ENCODE measurements at places on chromosomes 2 and 18. TPM values are rescaled to one million over a fixed set of nuclear protein-coding genes. Genes with fewer than 3 reads are reported as not detected.

DNA sequence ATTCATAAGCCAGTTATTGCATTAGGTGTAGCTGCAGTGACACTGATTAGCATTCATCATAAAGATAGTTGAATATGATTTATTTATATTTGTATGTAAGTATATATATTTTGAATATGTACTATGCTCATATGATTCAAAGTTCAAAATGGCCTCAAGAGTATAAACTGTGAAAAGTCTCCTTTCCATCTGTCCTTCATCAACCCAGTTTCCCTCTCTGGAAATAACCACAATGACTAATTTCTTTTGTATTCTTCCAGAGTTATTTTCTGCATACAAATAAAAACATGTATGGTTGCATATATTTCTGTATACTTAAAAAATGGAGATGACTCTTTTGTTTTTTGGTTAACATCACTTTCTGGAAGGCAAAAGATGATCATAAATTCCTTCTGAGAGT is 95.2 kb downstream of the CAMKMT start:
- no peak for DNase-seq

DNA sequence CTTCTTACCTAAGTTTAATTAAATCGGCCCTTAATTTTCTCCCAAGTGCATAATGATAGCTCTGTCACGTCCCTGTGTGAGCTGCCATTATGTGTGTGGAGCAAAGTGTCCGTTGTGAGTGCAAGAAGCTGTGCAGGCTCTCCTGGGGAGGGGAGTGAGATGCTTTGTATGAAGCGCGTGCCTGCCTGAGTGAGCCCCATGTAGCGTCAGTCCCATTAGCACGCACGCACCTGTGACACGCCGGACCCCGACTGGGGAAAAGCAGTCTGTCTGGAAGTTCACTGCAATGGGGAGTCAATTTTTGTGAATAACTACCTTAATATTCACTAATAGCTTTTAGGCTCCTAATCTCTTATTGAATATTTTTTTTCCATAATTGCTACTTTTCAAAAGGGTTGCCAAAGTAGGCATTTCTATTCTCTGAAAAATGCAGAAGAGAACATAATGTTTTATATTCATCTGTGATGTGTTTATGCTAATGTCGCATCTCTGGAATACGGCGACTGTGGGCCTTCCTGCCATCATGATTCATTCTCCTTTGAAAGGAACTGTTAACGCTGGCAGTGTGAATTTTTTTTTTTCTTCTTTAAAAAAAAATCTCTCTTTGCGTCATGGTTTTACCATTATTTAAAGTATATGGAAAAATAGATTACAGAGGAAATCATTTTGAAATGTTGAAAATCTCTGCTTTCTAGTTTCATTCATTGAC is 157.7 kb downstream of the COL4A4 start:
- no peak for DNase-seq

DNA sequence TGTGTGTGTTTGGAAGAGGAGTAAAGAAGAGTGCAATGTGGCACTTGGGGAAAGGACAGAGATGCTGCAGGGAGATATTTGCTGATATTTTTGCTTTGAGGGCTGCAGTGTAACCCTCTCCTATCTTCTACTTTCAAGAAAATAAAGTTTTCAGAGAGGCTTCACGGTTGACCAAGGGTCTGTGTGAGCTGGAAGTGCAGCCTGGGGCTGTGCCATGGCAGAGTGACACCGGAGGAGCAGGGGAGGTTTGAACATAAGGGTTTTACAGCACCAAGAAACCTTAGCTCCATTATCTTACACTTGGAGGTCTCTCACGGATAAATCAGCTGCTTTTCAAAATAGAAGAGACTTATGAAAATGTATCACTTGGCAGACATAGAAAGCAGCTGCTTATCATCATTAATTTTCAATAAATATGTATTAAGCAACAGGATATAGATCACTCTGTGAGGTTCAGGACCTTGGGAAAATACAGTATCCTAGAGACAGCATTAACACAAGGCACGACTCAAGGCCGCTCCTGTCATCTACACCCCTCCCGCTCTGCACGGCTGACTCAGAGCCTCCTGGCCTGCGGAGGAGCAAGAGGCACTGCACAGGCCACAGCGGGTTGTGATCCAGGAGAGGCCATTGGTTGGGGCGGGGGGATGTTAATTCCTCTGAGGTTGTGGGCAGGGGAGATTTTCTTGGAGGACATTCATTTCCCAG is 127.8 kb downstream of the COPS8 start:
- DNase-seq: no peak

DNA sequence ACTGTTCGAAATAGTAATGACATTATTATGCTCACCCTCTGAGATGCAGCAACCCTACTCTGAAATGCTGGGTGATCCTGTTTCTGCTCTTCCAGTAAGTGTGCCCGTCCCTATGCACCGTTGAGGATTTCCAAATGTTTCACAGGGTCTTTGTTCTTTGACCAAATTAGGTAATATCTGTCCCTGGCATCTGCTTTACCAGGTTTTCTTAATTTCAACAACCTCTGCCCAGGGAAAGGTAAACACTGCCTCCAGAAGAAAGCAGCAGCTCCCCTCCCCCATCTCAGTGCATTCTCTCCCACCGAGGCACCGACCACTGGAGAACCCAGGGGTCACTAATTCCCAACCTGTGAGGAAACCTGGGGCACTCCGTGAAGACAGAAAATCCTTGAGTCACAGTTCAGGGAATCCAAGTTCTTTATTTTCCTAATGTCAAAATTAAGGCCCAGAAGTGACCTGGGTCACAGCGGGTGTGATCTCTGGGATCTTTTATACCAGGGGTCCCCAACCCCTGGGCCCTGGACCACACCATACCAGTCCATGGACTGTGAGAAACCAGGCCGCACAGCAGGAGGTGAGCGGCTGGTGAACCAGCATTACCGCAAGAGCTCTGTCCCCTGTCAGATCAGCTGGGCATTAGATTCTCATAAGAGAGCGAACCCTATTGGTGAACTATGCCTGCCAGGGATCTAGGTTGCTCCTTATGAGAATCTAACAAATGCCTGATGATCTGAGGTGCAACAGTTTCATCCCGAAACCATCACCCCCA is 1.2 kb upstream of the GRB14 start:
- no peak for DNase-seq

DNA sequence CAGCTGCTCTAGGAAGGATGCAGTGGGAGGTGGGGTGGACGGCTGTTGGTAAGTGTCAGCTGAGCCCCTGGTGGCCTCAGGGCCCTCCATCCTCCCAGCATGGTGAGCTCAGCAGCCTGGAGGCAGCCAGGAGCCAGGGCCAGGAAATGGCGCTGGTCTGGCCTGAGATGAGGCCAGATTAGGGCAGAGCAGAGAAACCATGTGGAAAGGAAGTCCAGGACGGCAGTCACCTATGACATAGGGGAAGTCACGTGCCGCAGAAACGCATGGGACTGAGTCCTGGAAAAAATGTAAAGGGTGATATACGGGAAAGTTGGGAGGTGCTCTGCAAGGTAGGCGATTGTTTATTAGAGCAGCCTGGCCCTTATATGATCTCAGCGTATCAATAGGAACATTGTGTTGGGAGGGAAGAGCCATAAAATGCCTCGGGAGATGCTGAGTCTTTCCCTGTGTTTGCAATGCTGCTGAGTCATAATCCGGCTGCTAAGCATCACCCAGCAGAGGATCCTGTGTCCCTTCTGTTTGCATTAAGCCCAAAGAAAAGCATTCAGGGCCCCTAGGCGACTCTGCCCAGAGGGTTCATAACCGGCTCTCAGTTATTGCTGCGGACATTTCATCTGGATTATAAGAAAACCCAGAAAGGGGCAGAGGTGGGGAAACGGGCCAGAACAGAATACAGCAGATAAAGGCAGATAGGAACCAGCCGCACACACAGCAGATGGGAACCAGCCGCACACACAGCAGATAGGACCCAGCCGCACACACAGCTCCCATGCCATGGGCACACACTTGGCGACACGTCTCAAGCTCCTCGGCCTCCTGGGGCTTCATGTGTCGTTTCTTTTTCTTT is 30.3 kb upstream of the B3GNT7 start:
- no peak for DNase-seq

- DNase-seq: no peak
These were observed 32.1 kb upstream of the RHOB start for GRCh38 chr2:20414806-20415205.

DNA sequence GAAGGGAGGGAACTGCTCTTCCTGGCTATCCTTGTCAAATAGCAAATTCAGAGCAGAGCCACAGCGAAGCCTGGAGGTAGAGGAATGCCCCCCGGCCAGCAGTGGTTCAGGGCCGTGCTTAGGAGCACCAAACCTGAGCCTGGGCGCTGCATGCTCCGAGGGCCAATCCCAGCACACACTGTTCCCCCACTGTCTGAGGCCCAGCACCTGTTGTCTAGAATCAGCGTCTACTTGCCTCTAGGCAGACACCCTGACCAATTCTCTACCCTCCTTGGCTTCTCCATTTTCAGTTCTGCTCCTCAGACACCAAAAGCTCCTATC is 177.6 kb upstream of the PKDCC start:
- DNase-seq: no peak

DNA sequence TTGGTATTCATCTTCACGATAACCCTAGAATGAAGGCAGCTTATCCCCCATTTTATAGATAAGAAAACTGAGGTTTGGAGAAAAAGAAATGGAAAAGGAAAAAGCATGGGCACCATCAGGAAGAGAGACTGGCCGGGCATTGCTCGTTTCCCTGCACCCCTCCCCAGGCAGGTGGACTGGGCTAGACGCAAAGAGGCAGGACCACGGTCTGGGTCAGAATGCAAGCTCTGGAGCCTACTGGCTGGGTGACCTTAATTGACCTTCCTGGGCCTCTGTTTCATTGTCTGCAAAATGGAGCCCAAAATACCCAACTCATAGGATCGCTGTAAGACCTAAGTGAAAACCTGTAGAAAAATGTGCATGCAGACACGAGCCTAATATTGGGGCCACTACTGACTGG is 135.3 kb upstream of the GLI2 start:
- no peak for DNase-seq

DNA sequence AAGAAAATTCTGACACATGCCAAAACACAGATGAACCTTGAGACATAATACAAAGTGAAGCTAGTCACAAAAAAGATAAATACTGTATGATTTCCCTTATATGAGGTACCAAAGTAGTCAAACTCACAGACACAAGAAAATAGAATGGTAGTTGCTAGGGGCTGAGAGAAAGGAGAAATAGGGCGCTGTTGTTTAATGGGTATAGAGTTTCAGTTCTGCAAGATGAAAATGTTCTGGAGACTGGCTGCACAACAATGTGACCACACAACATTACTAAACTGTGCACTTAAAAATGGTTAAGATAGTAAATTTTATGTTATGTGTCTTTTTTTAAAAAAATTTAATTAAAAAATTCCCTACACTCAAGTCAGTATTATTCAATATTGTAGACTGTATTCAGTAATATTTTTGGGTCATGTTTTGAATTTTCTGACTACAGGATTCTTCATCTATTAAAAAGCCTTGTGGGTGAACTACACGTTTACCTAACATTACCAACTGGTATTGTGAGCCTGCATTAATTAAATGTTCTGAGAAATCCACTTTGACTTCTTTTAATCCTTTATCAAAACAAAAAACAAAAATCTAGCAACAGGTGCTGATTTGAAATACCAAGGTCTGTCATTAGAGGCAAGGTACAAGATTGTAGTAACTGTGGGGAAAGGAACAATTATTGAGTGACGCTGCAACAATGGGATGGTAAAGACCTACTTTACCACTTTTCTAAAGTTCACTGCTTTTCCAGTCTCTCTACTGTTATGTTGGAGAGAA is 140.8 kb upstream of the ZFP36L2 start:
- DNase-seq: no peak

GRCh38 chr18:9535430-9535991 is 60.2 kb downstream of the RALBP1 start:
- DNase-seq: no peak

Gene REG1B
- total RNA-seq: not detected

Gene OSBPL6
- 2.0 TPM for total RNA-seq

Gene EMILIN1
- total RNA-seq: 0.52 TPM

Gene IL36G
- not detected for total RNA-seq

Gene TWIST2
- not detected for total RNA-seq
